GM12891 (cell line): ENCODE measurements at places on chromosomes 6 and 20.
A peak's percentile ranks its signal among the peaks of the same experiment; 100 is the strongest.

- DNase-seq = no peak
These were observed 2.2 kb downstream of the KCNG1 start for GRCh38 chr20:51020657-51021056.

GRCh38 chr6:132612449-132613108 is 11.5 kb downstream of the TAAR2 start:
- DNase-seq = no peak

GRCh38 chr20:51411870-51412269 is 130.6 kb downstream of the NFATC2 start:
- no peak for DNase-seq

GRCh38 chr20:11790046-11790445 is 127.6 kb upstream of the BTBD3 start:
- DNase-seq = no peak

GRCh38 chr6:53986165-53986720 is 125.0 kb upstream of the MLIP start:
- DNase-seq = no peak

DNA sequence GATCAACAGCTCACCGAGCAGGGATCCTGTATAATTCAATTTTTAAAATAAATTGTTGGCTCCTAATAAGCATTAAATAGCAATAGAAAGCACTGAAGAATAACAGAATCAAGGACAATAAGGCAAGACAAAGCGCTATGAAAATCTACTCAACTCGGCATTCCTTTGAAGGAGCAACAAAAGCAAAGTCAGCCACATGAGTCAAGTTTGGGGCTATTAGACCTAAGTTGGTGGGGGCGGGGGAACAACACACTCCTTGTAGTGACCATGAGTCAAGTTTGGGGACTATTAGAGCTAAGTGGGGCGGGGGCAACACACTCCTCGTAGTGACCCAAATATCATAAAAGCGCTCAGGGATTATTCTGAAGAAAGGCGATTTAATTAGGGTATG is 120.0 kb downstream of the FOXC1 start:
- DNase-seq = no peak

DNA sequence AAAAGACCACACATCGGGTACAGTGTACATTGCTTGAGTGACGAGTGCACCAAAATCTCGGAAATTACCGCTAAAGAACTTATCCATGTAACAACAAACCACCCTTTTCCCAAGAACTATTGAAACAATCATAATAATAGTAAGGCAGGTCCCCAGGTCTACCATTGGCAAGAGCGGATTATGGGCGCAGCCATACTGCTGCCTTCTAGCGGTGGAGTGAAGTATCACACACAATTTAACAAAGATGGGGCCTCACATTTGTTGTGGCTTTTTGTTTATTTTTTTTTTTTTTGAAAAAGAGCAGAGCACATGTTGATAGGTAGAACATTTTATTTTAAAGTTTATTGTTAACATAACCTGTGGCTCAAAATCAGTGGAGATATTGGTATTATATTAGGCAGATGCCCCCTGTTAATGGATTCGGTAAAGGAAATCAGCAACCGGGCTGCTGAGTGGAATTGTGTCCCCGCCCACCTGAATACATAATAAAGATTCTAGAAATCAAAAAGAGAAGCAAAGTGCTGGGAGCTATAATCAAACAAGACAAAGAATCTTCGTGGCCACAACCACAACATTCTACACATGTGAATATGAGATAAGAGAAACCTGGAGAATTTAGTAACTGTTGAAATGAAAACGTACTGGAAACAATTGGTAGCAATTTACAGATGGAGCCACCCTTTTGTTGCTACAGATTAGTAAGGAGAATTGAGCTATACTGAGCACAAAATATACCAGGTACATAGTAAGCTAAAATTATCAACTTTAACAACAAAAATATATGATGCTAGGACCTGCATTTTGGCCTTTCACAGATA is 94.2 kb upstream of the EXOC2 start:
- DNase-seq = peak; percentile 32

- no peak for DNase-seq
These were observed 51.4 kb downstream of the NCOA7 start for GRCh38 chr6:125842091-125842626.

- DNase-seq = no peak
These were observed 21.2 kb downstream of the STK38 start for GRCh38 chr6:36526066-36526465.

DNA sequence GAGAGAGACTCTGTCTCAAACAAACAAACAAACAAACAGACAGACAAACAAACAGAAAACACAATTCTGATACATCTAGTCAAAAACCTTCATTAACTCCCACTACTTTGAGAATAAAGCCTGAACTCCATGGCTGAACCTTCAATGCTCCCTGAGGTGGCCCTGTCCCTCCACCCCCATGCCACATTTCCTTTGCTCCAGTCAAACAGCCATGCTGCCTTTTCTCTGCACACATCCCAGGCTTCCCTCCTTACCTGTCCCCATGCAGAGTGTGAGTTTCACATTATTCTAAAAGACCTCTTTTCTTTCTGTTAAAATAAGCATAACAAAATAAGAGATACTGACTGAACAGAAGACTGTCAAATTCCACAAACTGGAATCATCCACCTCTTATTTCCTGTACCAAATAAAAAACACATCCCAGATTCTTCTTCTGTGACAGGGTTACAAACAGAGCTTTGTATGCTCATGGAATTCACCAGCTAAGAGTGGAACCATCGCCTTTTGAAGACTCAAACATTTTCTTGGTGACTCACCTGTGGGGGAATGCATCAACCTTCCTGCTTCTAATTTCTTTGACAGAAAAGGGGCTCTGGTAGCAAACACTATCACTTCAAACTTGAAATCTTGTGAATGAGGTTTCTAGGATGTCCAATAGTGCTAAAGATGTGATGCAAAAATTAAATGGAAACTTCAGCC is 71.0 kb upstream of the SLC22A16 start:
- no peak for DNase-seq

GRCh38 chr6:140462076-140462452 is 1087.6 kb upstream of the CITED2 start:
- no peak for DNase-seq

DNA sequence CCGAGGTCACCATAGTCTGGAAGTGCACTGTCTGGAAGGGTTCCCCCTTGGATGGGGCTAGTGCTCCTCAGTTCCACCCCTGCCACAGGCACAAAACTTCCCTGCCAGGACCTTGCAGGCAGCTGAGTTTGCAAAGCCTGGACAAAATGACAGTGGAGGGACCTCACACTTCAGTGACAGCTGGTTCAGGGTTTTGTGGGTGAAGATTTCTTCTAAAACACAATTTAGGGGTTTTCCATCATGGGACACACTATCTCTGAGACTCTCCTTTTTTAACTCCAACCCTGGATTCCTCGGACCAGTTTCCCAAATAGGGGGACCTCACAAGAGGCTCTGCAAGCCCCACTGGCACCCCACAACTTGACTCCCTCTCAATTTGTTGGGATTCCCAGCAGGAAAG is 33.6 kb upstream of the PREX1 start:
- no peak for DNase-seq

DNA sequence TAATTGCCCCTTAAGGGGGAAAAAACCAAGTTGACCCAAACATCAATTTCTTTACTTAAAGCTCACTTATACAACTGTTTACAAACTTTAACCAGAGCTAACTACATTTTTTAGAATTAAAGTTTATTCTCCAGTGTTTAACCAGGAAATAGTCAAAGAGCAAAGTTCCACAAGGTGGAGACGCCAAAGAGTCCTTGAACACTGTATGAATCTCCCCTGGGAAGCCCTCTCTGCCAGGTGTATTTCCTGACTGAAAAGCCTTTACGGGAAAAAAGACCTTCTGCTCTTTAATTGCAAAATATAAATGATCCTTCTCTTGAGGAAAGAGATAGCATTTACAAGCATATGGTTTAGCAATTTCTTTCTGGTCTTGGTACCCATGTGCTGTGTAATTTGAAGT is 36.2 kb downstream of the BTBD9 start:
- DNase-seq = no peak

DNA sequence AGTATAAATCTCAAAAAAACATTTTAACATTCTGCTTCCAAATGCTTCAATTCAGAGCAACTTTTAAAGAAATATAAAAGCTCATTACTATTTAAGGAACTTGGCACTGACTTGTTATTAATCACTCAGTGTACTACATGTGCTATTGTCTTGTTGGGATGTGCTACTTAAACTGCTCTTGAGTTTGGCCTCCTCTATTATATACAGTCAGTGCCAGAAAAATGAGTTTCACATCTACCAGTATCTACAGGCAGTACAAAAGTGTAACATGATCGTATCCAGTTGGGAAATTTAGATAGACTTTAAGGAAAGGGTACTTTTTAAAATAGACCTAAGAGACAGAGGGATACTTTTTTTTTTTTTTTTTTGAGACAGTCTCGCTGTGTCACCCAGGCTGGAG is 627.3 kb upstream of the SLC35B3 start:
- no peak for DNase-seq

DNA sequence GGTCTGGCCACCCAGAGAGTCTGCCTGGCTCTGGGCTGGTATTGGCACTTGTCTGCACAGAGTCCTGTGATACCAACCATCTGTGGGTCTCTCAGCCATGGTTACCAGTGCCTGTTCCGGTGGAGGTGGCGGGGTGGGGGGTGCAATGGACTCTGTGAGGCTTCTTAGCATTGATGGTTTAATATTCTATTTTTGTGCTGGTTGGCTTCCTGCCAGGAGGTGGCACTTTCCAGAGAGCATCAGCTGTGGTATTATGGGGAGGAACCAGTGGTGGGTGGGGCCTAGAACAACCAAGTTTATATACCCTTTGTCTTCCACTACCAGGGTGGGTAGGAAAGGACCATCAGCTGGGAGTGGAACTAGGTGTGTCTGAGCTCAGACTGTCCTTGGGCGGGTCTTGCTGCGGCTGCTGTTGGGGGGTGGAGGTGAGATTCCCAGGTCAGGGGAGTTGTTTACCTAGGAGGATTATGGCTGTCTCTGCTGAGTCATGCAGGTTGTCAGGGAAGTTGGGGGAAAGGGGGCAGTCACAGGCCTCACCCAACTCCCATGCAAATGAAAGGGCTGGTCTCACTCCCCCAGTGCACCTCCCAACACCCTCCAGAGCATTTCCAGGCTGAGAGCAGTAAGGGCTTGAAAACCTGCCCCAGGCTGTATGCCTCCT is 117.5 kb downstream of the FLRT3 start:
- no peak for DNase-seq
